ENCODE measurements at places on chromosomes 6 and 20. TPM values are rescaled to one million over a fixed set of nuclear protein-coding genes. Genes with fewer than 3 reads are reported as not detected.

COL19A1 gene
- total RNA-seq: 0.18 TPM

SAMD10 gene
- 11.7 TPM for total RNA-seq

DOP1A gene
- total RNA-seq: 35.0 TPM

SIRPA gene
- 6.8 TPM for total RNA-seq

C6orf141 gene
- total RNA-seq: 6.5 TPM

- H3K27ac ChIP-seq: no peak overlapping the region
- no peak for DNase-seq
- H3K36me3 ChIP-seq: peaks cover 7% of the 10 kb centered on the region
- H3K4me3 ChIP-seq: no peak overlapping the region
- H3K27me3 ChIP-seq: no peaks in the 10 kb centered on the region
- peaks cover 6% of the 10 kb centered on the region for H3K4me1 ChIP-seq
Observed at GRCh38 chr6:139676718-139677117, 302.3 kb upstream of the CITED2 start.

GRCh38 chr6:12039540-12040459, 27.7 kb downstream of the HIVEP1 start:
- H3K27me3 ChIP-seq: no peaks in the 10 kb centered on the region
- peaks cover 26% of the 10 kb centered on the region for H3K4me1 ChIP-seq
- peak overlapping the region; percentile 53 for H3K27ac ChIP-seq

GRCh38 chr6:107272246-107272645, 156.9 kb upstream of the BEND3 start:
- DNase-seq: no peak
- H3K4me3 ChIP-seq: no peak overlapping the region
- no peak overlapping the region for H3K27ac ChIP-seq
- H3K27me3 ChIP-seq: no peaks in the 10 kb centered on the region
- H3K36me3 ChIP-seq: no peaks in the 10 kb centered on the region
- H3K4me1 ChIP-seq: no peaks in the 10 kb centered on the region

DNA sequence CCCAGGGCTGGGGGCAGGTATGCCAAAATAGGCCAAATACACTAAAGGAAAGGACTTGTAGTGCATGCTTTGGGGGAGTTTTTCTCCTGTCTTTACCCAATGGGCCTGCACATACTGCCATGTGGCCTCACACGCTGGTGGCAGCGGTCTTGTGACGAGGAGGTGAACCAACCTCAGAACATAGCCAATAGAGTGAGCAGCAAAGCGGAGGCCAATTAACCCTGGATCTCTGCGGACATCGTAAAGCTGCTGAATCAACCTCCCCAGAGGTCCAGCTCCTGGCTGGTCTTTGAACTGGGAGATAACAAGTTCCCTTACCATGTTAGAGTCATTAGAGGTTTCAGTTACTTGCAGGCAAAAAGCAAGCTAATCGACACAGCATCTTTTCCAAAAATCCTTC, 280.1 kb downstream of the PREX1 start:
- peaks cover 13% of the 10 kb centered on the region for H3K4me1 ChIP-seq
- no peak overlapping the region for H3K27ac ChIP-seq
- H3K36me3 ChIP-seq: no peaks in the 10 kb centered on the region

DNA sequence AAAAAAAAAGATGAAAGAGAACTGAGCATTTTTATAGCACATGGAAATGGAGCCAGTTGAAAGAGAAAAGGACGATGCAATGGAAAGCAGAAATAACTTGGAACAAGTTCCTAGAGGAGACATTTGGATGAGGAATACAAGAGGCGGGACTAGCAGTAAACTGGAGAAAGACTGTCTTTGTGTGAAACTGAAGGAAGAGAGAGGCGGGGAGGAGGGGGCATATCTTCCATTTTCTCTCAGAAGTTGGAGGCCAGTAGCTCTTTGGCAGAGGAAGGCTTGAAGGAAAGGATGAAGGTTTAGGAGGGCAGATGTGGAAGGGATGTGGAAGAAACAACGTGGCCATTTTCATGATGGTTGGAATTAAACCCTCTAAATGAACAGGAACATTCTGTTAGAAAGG, 33.0 kb upstream of the ADGRF1 start:
- H3K4me1 ChIP-seq: peaks cover 33% of the 10 kb centered on the region
- H3K27ac ChIP-seq: peak overlapping the region; percentile 29
- no peak overlapping the region for H3K4me3 ChIP-seq
- H3K27me3 ChIP-seq: no peaks in the 10 kb centered on the region
- no peaks in the 10 kb centered on the region for H3K36me3 ChIP-seq

GRCh38 chr20:44354979-44355497, 461 bp upstream of the HNF4A start:
- H3K4me1 ChIP-seq: peaks cover 9% of the 10 kb centered on the region
- peaks cover 6% of the 10 kb centered on the region for H3K27me3 ChIP-seq
- H3K27ac ChIP-seq: no peak overlapping the region
- no peaks in the 10 kb centered on the region for H3K36me3 ChIP-seq

GRCh38 chr6:56616967-56617366, 25.7 kb downstream of the DST start:
- H3K36me3 ChIP-seq: peaks cover 11% of the 10 kb centered on the region
- H3K4me3 ChIP-seq: no peak overlapping the region
- no peaks in the 10 kb centered on the region for H3K4me1 ChIP-seq
- DNase-seq: no peak
- no peaks in the 10 kb centered on the region for H3K27me3 ChIP-seq
- H3K27ac ChIP-seq: no peak overlapping the region

- H3K27ac ChIP-seq: no peak overlapping the region
- no peak overlapping the region for H3K4me3 ChIP-seq
- no peaks in the 10 kb centered on the region for H3K27me3 ChIP-seq
- H3K36me3 ChIP-seq: no peaks in the 10 kb centered on the region
- no peak for DNase-seq
- no peaks in the 10 kb centered on the region for H3K4me1 ChIP-seq
Observed at GRCh38 chr6:142035890-142036289, 96.8 kb upstream of the GJE1 start.

DNA sequence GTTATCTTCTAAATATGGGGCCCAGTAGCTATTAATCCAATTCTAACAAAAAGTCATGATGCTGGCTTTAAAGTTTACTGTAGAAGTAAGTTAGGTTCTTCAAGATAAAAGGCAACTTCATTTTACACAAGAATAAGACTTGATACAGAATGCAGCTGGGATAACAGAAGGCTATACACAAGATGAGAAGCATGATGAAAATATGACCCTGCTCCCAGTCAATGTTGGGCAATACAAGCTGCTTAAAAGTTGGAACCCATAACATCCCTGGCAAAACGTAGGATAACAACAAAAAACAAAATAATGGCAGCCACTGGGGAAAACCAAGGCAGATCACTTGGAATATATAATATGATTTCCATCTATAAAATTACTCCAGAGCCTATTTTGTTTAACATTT, 87.6 kb upstream of the RSPO3 start:
- H3K27me3 ChIP-seq: no peaks in the 10 kb centered on the region
- DNase-seq: no peak
- H3K4me1 ChIP-seq: peaks cover 62% of the 10 kb centered on the region
- no peak overlapping the region for H3K4me3 ChIP-seq
- H3K27ac ChIP-seq: peak overlapping the region; percentile 53
- no peaks in the 10 kb centered on the region for H3K36me3 ChIP-seq

DNA sequence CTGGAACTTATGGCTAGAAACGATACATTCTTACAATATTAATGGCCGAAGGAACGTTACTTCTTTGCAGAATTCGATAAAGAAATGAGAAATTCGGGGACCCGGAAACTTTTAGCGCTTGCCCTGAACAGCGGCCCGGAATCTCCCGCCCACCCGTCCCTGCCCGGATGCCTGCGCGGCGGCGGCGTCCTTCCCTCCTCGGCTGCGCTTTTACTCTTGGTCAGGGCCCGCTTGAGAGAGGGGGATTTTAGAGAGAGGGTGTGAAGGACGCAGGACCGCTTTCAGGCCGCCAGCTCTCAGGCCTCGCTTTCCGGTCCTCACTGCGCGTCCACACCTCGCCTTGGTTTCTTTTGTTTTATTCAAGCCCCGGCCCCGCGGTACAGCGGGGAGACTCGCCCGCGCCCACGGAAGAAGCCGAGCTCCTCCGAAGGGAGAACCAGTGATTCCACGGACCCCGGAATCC, 243.7 kb downstream of the ARID1B start:
- DNase-seq: no peak
- H3K27ac ChIP-seq: peak overlapping the region; percentile 100
- peaks cover 5% of the 10 kb centered on the region for H3K36me3 ChIP-seq

DNA sequence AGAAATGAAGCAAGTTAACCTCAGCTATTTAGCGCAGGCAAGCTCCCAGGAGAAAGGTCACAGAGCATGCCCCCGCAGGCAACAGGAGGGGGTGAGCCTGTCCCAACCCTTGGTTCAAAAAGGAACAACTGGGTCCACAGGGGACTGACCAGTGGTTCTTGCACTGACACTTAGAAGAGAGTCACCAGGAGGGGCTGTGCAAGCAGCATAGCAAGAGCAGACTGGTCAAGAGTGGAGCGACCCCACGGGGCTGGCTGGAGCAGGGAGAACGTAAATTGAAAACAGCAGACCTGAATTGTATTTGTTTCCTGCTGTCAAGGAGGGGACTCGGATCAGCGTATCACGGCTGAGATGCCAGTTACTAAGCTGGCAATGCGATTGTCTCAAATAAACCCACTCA, 32.8 kb downstream of the GABRR1 start:
- H3K4me3 ChIP-seq: no peak overlapping the region
- DNase-seq: no peak
- H3K27me3 ChIP-seq: peaks cover 17% of the 10 kb centered on the region
- H3K4me1 ChIP-seq: no peaks in the 10 kb centered on the region
- no peaks in the 10 kb centered on the region for H3K36me3 ChIP-seq
- no peak overlapping the region for H3K27ac ChIP-seq

GRCh38 chr20:21577551-21577950, 63.7 kb upstream of the NKX2-2 start:
- H3K4me1 ChIP-seq: no peaks in the 10 kb centered on the region
- peaks cover 91% of the 10 kb centered on the region for H3K27me3 ChIP-seq
- H3K4me3 ChIP-seq: no peak overlapping the region
- no peaks in the 10 kb centered on the region for H3K36me3 ChIP-seq
- no peak overlapping the region for H3K27ac ChIP-seq

- no peaks in the 10 kb centered on the region for H3K36me3 ChIP-seq
- no peaks in the 10 kb centered on the region for H3K27me3 ChIP-seq
- no peak overlapping the region for H3K4me3 ChIP-seq
- peaks cover 21% of the 10 kb centered on the region for H3K4me1 ChIP-seq
Observed at GRCh38 chr6:138225953-138226352, 7.7 kb upstream of the PBOV1 start.
